ENCODE measurements at places on chromosomes 1 and 21. TPM values are rescaled to one million over a fixed set of nuclear protein-coding genes. Genes with fewer than 3 reads are reported as not detected.

DNA sequence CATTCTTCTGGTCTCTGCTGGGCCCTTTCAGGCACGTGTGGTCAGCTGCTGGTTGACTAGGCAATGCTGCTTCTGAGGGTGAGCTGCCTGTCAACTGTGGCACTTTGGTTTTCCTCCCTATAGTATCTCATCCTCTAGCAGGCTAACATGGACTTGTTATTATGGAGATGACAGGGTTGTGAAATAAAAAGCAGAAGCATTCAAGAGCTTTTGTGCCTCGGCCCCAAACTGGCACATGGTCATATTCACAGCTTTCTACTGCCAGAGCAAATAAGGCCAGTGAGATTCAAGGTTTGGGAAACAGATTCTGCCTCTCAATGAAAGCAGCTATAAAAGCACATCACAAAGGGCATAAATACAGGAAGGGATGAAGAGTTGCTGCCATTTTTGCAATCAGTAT is 1.6 kb upstream of the ZNF124 start:
- no peak for DNase-seq

GRCh38 chr1:24928689-24929397 is 1.2 kb downstream of the RUNX3 start:
- no peak for DNase-seq

DNA sequence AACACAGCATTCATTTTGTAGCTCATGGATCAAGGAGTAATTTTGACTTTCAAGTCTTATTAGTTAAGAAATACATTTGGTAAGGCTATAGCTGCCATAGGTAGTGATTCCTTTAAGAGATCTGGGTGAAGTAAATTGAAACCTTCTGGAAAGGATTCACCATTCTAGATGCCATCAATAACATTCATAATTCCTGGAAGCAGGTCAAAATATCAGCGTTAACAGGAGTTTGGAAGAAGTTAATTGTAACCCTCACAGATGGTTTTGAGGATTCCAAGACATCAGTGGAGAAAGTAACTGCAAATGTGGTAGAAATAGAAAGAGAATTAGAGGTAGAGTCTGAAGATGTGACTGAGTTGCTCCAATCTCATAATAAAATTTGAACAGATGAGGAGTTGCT is 216.6 kb downstream of the GREM2 start:
- DNase-seq = no peak

DNA sequence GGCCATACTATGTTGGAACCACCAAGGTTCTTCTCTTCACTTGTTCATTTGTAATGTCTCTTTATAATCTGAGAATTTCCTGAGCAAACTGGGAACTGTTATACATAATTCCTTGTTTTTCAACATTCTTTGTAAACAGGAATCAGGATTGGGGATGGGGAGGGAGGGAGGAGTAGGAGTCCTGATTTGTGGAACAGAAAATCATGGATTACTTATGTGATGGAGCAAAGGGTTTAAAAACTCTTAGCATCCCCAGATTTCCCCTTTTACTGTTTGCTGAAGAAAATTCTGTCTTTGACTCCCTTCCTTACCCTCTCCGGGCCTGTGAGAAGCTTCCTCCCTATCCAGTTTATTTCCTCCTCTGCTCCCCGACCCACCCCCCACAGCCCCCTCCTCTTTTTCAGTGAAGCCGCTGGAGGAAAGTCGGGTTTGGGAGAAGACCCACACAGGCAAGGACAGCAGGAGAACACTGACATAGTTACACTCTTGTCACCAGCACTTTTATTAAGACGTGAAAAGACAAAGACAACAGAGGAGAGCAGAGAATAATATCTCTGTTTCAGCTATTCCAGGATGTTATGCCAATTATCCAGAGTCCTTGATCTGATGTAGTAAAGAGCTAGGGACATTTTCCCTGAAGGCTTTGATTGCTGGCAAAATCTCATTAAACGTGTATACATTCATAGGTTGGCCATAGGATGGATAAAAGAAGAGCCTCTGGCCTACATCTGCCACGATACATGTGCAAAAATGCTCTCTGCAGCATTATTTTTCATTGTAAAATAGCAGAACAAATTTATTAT is 4.6 kb upstream of the NBPF1 start:
- DNase-seq = no peak

DNA sequence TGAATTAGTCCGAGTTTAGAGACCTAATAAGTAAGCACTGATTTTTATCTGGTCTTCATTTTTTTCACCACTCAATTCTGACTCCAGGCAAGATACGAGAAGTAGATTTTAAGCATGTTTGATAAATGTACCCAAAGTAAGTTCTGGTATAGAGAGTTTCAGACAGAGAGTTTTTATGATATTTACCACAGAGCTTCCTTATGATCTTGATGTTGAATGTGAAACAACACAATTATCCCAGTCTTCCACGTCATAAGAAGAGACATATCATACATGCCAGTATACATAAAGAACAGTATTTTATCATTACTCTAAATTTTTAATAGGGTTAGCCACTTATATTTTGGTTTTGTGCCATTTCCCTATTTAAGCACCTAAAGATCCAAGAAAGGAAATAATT is 7.8 kb upstream of the NCMAP start:
- no peak for DNase-seq

DNA sequence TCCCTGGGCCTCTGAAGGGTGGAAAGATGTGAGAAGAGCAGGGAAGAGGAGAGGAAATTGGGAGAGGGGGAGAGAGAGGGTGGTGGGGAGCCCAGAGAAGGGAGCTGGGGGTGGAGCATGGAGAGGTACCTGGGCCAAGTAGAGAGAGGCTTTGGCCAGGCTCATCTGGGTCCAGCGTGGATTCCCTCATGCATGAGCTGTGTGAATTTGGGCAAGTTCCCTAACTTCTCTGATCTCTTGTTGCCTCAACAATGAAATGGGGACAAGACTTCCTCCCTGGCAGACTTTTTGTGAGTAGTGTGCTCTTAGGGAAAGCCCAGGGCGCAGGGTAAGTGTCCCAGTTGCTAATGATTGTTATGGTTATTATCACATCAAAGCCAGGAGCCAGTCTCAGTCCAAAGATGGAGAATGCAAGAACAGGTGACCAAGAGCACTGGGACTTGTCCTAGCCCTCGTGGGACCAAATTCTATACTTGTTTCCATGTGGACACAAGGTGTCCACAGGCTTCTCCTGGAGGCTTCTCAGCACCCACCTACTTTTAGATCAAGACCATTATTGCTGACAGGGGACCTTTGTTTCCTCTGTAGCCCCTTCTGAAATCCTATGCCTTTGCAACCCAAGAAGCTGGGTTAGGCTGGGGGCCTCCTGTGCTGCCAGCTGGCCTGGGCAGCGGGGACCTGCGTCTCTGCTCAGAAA is 13.9 kb downstream of the IL6R start:
- no peak for DNase-seq

MYOG gene
- polyA plus RNA-seq = not detected

FMOD gene
- polyA plus RNA-seq = 0.35 TPM

ADCY10 gene
- 0.06 TPM for polyA plus RNA-seq

DNAI4 gene
- 0.70 TPM for polyA plus RNA-seq

NT5C1A gene
- polyA plus RNA-seq = not detected

GJA8 gene
- not detected for polyA plus RNA-seq

USH2A gene
- polyA plus RNA-seq = not detected

Data from foreskin keratinocyte (primary cell).